ENCODE measurements at places on chromosomes 11 and 22.
A peak's percentile ranks its signal among the peaks of the same experiment; 100 is the strongest.

GRCh38 chr11:8488395-8488794, 105.6 kb downstream of the STK33 start:
- no peak for DNase-seq

GRCh38 chr11:8218840-8219239, 44.8 kb downstream of the LMO1 start:
- no peak for DNase-seq

DNA sequence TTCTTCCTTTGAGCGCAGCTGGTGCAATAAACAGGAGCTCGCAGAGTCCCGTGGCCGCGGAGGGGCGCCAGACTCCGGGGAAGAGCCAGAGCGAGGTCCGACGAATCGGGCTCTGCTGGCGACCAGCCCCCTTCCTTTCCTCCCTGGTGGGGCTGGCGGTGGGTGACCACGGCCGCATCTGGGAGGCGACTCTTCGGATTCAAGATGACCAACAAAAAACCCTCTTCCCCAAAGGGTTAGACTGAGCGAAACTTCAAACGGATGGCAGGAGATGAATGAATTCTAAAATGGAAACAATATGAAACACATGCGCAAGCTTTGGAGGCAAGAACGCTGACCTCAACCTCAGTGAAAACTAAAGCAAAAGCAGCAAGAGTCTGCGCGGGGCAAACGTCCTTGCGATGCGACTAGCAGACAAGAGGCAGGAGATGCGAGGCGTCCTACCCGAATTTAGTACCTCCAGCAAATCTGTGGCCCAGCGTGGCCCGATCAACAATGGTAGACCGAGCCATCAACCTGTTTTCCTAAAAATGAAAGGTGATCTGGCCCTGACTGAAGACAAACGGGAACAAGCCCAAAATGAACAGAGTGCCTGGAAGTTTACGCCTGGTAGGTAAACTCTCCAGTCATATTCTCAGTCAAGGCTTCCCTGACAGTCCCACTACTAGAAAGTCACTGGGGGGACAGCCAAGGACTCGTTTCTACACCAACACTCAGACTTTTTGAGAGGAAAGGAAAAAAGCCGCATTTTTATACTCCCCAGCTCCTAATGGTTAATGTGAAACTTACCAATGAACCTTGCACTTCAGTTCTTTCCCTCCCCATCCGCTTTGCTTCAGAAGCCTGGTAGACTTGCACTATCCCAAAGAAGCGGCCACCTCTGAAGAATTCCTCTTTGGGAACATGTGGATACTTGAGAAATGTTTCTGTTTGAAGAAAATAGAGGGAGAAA, 11.6 kb downstream of the MMP3 start:
- DNase-seq = no peak

DNA sequence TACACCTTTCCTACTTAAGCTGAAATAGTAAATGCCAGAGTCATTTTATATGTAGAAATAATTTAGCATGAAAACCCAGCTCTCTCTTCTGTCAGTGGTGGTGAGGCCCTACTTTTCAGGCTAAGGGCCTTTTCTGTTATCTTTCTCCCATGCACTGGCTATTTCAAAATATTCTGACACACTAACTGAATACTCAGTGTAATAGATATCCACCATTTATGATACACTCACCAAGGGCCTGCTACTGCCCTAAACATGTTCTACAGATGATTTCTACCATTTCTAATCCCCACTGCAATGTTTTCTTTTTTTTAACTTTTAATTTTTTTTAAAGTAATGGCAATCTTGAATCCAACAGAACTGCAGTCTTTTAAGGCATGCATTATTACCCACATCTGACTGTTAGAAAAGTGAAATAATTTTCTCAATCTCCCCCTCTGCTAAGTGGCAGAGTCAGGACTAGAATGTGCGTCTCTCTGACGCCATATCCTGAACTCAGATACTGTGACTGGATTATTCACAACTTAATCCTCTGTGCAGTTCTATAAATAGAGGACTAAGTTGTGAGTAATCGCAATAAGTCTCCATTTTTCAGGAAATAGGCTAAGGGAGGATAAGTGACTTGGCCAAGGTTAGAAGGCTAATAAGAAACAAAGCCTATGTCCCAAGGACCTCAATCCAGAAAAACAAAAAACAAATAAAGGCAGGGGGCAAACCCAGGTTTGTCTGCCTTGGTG, 44.0 kb downstream of the GRAMD1B start:
- DNase-seq = no peak

DNA sequence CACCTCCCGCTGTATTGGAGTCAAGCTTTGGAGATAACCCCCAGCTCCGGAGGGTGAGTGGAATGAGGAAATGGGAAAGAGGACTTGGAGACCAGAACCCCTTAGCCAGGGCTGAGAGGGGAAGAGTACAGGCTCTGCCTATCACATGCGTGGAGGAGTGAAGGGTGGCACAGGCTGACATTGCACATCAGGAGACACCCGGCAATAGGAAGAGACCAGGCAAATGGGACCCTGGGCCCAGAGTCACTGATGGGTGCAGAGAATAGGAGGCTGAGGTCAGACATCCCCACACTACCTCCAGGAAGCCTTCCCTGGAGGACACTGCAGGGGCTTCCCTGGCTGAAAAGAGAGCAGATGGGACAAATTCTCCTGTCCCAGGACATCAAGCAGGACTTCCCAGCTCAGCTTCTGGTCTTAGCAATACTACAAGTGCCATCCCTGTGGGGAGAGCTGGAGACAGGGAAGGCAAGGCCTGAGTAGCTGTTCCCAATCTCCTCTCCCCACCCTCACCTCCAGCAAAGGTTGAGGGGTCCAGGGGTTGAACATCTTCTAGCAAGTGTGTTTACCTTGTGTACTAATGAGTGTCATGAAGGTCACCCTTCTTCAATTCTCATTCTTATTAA, 160.7 kb downstream of the BUD13 start:
- no peak for DNase-seq

DNA sequence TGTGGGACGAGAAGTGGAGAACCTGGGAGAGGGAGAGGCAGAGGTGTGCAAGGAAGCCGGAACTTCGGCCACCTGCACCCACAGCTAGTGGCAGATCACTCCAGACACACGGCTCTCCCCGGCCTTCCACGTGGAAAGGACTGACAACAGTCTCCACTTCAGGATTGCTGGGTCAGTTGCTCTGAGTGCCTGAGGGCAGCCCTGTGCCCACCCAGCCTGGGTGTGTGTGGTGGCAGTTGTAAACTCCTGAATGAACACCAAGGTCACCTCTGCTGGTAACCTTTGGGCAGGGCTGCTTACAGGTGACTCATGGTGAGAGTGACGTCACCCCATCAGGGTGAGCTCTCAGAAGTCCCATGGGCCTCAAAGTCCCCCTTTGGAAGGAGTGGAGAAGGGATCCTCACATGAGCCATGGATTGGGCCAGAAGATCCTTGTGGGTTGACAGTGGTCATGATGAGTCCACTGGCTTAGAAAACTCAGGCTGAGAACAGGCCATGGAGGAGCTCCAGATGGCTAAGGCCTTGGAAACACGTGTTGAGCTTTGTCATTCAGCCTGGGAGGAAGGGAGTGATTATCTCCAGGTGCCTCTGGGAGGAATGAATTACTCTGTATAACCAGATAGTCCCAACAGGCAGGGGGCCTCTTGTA, 71.3 kb downstream of the BCR start:
- DNase-seq = peak; percentile 22

DNA sequence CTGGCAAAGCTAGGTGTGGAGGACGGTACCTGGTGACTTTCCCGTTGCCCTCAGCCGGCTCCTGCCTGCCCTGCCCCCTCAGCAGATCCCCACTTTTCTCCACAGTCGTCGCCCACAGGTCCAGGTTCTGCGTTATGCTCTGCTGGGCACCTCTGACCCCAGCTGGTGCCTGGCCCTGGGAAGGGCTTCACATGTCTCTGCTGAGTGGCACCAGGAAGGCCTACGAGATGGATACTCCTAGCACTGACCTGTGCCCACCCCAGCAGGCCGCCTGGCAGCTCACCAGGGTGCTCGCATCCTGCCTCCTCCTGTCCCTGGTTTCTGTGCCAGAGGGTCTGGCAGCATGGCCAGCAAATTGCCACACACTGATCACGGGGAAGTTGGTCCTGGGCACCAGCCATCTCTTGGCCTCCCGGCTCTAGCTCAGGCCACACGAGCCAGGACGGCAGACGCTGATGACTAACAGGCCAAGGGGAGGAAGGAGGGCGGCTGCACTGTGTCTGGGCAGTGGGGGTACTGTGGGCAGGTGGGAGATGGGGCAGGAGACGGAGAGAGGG, 13.8 kb downstream of the CARS1 start:
- DNase-seq = no peak

- no peak for DNase-seq
These were observed 799.4 kb upstream of the TENM4 start for GRCh38 chr11:80240245-80240644.

DNA sequence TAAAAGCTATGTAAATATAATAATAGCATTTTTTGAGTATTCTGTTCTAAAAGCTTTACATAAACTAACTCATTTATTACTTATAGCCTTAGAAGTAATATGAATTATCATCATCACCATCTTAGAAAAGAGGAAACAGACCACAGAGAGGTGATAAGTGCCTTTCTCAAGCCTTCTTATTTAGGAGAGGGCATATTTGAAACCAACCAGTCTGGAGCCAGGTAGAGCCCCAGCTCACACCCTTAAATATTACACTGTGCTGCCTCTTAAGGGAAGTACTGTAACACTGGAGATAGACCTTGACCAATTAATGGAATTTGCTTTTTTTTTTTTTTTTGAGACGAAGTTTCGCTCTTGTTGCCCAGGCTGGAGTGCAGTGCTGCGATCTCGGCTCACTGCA, 2.3 kb downstream of the BCO2 start:
- DNase-seq = no peak

DNA sequence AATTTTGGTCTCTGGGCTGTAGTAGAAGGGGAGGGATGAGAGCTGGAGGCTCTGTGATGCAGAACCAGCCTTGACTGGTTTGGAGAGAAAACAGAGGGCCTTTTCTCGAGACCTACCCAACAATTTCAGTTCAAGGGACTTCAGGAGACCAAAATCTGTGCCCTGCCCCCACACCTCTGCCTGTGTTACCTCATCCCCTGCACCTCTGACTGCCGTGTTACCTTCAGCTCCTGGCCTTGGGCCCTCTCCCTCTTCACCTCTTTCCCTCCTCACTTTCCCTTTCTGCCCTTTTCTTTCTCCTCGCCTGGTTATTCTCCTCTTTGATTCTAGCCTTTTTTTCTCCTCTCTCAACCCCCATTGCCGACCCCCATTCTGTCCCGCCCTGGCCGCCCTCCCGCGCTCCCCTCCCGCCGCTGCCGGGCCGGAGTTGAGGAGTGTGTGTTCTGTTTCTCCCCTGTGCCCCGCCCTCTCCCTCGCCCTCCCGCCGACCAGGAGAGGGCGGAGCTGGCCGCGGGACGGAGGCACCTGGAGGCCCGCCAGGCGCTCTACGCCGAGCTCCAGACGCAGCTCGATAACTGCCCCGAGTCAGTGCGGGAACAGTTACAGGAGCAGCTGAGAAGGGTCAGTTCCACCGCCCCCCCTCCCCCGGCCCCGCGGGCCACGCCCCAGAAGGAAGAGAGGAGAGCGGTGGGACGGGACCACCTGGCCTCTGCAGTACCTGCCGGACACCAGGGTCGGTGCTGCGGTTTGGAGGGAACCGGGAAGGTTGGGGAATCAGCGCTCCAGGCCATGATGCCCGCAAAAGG, 27.2 kb downstream of the PHLDB1 start:
- no peak for DNase-seq

DNA sequence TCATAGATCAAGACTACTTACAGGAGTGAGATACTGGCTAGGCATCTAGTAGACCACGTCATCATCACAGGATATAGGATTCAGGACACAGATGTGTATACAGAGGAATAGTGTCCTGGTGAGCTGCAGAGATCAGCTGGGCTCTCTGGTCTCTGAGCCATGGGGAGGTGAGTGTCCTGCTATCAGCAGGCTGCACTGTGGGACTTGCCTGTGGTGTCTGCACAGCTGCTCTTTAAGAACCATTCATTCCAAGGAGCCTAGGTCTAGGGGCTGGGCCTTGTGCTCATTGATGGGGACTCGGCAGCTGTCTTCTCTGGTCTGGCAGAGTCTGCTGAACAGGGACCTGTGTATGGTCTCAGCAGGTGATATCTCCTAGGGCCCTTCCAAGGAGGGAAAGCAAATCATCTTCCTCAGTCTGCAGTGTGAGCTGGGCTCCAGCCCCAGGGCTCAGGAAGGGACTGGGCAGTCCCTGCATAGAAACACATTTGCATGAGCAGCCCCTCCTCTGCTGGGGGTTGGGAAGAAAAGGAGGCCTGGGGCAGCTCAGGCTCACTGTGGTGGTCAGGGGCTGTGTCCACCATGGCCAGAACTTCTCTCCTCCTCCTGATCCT, 66.1 kb upstream of the VPREB1 start:
- DNase-seq = no peak

- DNase-seq = no peak
These were observed 65.2 kb downstream of the WNT7B start for GRCh38 chr22:45911601-45912271.

DNA sequence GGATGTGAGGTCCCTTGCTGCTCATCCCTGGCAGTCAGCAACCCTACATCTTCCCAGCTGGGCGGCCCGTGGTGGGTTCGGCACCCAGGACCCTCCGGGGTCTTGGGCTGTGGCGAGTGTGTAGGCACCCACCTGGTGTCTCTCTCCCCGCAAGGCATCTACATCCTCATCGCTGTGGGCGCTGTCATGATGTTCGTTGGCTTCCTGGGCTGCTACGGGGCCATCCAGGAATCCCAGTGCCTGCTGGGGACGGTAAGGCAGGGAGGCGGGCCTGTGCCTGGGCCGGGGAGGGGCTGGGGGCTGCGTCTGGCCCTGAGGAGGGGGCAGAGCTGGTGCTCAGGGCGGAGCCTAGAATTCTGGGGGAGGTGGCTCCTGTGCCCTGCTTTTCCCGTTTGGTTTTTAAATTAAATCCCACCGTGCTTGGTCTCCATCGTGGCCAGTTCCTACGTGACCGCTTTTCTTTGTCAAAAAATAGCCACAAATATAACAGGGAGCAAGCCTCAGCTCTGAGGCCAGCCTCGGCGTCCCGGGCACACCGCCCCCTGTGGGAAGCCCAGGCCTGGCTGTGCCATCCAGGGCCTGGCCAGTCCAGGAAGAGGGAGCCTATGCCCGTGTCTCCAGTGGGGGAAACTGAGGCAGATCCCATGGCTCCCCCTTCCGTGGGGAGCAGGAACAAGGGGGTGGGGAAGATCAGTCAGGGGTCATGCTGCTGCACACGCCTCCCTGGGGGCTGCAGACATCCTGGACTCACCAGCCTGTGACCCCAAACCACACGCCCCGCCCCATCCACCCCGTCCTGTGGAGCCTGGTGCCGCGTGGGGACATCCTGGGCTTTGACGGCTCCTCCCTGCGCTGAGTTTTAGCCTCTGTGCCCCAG, 6.4 kb upstream of the TSSC4 start:
- no peak for DNase-seq

GRCh38 chr11:64484191-64485022, 106.6 kb upstream of the SLC22A12 start:
- no peak for DNase-seq
